ENCODE measurements at places on chromosomes 11 and 22. TPM values are rescaled to one million over a fixed set of nuclear protein-coding genes. Genes with fewer than 3 reads are reported as not detected.

Gene MAJIN
- not detected for total RNA-seq

Gene CRYBB1
- total RNA-seq, result not detected

Gene ARFIP2
- total RNA-seq, result 102 TPM

Gene EHF
- total RNA-seq, result not detected

Gene GPHA2
- not detected for total RNA-seq
